ENCODE measurements at places on chromosomes 7 and 10.

DNA sequence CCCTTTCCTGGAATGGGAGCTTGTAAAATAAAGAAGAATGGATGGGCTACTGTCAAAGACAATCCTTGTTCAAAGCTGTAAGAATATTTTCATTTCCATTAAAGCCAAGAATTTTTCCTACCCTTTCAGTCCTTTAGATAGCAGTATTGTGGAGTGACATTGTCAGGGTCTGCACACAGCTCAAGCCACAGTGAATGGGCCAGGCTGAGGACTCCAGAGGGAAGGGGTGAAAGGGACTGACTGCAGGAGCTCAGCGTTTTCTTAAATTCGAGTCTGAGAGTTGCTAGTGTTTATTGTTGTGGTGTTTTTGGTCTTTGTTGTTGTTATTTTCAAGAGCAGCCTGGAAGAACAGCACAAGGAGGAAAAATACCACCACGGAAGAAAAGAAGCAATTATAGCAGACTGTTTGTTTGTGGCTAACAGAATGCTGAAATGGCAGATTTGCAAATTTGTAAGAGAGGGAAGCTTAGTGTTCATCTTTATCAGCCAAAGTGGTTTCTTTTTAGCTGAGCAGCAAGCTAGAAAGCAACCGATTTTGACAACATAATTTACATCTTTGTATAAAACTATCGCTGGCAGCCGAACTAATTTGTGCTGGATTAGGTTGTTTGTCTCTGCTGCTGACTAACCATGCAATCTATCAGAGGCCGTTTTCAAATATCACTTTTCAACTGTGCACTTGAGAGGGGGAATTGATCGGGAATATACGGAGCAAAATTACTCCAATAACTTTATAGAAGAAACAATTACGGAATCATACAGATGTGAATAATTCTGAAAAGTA lies 192.1 kb downstream of the LRMDA start:
- DNase-seq: no peak

DNA sequence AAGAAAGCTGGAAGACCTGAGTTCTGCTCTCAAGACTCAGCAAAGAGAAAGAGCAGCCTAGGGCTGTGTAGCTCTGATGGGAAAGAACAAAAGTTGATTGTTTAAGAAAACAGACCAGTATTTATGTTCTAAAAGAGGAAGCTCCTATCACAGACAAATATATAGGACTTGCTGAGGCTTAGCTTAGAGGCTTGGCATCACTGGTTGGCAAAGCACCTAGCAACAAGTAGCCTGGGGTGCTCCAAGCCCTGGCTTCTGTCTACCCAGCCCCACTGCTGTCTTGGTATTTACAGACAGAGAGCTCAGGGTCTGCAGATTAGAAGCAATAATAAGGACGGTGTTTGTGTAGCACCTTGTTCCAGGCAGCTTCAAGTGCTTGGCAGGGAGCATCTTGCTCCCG lies 36.9 kb upstream of the CCDC3 start:
- no peak for DNase-seq

DNA sequence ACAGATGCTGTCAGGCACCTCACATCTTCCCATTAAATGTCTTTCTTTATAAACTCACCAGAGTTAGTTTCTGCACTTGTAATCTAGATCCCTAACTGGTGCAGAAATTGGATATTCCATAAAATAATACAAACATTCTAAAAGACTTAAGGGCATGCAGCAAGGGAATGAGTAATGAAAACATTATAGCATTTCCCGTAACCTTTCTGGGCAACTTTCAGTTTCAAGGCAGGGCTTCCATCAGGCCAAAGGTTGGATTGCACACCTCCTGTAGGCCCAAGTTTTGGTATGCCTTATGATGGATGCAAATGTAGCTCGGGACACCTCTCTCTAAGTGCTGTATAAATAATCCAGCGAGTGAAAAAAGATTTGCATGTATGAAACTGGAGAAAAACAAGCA lies 129.9 kb upstream of the LYZL2 start:
- DNase-seq: no peak

- DNase-seq: no peak
Observed at GRCh38 chr10:112424651-112425050, 22.1 kb downstream of the ZDHHC6 start.

DNA sequence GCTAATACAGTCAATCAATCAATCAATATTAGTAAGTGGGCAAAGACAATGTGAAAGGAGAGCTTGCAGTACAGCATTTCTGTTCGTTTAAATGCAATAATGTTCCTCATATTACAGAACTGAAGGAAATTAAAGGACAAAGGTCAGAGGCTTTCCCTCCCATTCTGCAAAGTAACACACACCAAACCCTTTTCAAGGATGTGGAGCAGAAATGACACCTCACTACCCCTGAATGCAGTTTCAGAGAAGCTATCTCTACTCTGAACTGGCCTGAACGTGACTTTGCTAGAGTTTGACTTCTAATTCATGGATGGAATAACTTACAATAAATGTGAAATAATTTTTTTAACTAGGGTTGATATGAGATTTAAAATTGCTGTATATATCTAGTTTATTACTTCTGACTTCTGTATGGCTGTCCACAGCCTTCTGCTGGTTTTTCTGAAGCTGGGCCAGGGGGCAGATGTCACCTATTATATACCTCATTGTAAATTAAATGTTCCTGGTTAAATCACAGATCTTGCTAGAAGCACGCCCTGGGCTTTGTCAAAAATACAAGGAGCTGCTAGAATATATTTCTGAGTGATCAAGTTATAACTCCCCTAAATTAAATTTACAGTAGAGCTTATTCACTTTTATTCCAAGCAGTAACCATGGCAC lies 156.9 kb upstream of the C7orf33 start:
- DNase-seq: no peak

- no peak for DNase-seq
Observed at GRCh38 chr7:4282434-4283223, 399.5 kb upstream of the FOXK1 start.

DNA sequence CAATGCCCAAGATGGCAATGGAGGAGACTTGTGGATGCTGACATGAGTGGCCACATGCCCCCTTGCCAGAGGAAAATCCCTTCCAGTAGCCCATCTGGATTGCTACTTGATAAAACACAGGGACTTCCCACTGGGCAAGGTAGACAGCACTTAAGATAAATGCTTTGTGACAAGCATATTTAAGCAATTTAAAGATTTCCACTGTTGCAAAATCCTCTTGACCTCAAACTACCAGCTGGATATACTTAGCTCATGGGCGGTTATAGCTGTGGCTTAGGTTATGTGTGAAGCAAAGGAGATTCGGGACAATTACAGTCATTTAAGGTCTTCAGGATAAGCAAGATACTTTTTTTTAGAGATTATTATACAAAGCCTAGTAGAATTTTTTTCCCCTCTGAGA lies 238.1 kb downstream of the BMPER start:
- DNase-seq: no peak

DNA sequence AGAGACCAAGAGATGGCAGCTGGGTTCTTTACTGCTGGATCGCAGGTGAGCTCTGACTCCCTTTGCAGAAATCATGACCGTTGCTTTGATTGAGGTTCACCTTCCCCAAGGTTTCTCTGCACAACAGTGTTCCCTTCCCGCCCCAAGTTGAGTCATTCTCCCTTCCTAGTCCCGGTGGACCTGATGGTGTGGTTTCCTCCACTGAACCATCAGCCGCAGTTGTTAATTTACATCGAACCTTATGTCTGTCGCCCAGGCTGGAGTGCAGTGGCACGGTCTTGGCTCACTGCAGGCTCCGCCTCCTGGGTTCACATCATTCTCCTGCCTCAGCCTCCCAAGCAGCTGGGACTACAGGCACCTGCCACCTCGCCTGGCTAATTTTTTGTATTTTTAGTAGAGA lies 5.8 kb downstream of the ZSCAN25 start:
- DNase-seq: no peak
